ENCODE measurements at places on chromosomes 13 and 19. TPM values are rescaled to one million over a fixed set of nuclear protein-coding genes. Genes with fewer than 3 reads are reported as not detected.
A peak's percentile ranks its signal among the peaks of the same experiment; 100 is the strongest.

- DNase-seq: no peak
Measured at GRCh38 chr13:77930430-77930829, 11.8 kb upstream of the EDNRB start.

DNA sequence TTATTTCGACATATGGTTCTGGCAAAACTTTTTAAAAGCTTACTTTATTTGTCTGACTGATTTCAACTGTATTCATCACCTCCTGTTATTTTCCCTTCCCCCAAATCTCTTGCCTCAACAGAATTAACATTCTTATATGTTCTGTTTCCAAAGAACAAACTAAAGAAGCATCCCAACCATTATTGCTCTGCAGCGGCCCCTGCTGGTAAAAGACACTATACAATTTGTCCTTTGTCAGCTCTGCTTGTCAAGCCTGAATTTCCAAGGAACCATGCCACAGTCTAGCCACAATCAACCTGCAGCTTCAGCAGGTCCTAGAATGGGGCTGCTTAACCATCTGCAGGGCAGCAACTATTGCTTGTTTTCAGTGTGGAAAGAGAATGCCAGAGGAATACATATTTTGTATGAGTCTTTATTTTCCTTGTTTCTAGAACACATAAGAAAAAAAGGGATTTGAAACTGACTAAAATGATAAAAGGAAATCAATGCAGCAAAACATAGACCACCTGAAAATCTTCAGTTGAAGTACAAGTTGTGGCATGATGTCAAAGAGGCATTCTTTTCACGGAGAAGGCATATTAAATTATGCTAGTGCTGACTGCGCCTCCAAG, 845.3 kb downstream of the DIAPH3 start:
- DNase-seq: peak; percentile 19

GRCh38 chr19:49684251-49684982, 5.0 kb upstream of the ADM5 start:
- DNase-seq: no peak

DNA sequence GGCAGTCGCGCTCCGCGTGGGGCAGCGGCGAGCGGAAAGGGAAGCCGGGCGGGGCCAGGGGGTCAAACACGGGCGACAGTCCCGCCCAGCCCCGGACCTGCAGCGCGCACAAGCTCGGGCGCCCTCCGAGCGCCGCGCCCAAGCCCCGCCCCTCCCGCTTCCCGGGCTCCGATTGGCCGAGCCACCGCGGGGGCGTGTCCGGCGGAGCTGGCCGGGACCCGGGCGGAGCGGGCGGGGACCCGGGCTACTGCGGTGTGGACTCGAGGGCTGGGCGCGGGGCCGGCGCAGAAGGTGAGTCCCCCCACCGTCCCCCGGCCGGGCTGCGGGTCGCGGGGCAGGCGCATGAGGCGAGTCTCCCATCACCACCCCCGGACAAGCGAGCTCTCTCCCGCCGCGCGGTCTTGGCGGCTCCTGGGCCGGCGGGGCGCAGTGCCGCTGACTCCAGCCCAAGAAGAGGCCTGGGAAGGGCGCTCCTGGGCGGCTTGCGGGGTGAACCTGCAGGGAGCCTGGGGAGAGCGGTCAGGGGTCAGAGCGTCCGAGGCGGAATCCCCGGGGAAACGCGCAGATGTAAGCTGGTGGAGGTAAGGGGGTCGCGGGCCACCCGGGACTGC, at the start of gene PLEKHF1:
Gene PLEKHF1 (plus strand): TSS at position 247 of the 611 bp plus-strand sequence. CDS start 8,379 bp downstream, outside the sequence.
- DNase-seq: peak; percentile 92

DNA sequence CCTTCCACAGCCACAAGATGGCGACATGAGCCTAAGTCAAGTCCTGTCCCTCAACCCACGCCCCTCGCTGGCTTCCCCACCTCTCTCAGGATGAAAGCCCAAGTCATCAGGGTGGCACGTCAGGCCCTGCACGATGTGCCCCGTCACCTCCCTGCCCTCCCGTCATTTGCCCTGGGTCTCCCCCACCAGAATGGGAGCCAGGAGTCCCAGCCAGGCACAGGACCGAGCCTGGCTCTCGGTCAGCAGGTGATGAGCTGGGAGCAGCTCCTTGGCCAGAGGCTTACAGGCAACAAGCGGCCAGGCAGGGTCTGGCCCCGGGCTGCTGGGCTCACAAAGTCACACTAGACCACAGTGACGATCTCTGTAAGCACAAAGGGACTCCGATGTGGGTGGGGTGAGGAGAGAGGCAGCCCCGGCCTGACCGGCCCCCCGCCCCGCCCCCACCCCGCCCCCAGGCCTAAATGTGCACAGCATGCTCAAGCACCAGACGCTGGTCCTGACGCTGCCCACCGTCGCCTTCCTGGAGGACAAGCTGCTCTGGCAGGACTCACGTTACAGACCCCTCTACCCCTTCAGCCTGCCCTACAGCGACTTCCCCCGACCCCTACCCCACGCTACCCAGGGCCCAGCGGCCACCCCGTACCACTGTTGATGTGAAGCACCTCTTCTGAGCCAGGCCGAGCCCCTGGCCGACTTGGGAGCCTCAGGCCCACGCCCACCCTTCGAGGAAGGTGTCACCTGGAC, 7.3 kb downstream of the MRPL4 start:
- DNase-seq: peak; percentile 87

DNA sequence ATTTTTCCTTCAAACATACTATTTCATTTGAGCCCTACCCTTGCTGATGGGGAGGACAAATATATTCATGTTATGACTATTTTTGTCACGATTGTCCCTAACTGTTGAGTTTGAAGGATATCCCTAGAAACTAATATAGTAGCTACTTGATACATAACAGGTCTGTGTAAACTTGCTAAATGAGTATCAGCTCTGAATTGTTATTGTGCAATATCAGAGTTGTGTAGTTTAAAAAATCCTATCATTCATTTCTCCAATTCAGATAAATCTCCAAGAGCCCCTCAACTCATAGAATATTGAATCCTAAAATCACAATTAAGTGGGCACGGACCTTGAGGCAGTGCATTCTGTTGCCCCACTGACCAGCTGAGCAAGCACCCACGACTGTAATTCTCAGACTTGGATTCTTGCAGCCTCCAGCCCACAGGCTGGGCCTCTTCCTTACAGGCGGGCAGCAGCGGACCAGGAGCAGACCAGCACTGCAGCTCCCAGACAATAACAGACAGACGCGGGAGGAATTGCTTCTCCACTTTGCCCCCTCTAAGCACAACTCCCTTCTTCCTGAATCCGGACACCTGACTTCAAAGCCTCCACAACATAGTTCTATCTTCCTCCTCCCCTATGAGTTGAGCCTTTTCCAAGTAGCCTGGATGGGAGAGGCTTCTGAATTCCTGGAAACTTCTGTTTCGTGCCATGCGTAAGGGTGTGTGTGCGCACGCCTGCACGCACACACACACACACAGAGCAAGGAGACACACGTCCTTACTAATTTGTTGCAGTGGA, 337.6 kb upstream of the ARGLU1 start:
- no peak for DNase-seq

DNA sequence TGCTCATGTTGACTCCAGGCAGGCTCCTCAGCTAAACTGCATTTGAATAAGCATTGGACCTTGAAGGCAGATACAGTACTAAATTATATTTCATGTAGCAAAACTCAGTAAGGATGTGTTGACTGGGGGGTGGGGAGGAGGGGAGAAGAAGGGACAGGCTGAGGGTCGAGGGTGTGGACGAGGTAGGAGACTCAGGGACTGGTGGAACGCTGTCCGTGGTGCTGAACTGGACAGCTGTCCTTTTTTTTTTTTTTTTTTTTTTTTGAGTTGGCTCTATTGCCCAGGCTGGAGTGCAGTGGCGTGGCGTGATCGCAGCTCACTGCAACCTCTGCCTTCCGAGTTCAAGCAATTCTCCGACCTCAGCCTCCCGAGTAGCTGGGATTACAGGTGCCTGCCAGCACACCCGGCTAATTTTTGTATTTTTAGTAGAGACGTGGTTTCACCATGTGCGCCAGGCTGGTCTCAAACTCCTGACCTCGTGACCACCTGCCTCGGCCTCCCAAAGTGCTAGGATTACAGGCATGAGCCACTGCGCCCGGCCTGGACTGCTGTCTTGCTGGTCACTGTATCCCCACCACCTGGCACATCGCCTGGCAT, 33.2 kb upstream of the CASP14 start:
- no peak for DNase-seq

GRCh38 chr13:114328034-114328433, 13.7 kb downstream of the CHAMP1 start:
- DNase-seq: no peak

DNA sequence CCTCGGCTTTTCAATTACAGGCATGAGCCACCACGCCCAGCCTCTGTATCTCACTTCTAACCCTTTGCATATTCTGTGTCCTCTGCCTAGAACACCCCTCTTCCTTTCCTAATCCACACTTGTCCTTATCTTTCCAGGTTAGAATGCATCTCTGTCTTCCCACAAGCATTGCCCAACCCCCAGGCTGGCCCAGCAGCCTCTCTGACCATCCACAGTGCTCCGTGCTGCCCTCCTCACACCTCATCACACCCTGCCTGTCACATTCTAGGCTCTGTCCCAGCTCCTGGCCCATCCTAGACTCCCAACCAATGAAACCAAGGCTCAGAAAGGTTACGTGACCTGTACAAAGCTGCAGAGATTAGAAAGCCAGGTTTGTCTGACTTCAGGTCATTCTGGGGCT, 11.3 kb downstream of the JAK3 start:
- no peak for DNase-seq

DNA sequence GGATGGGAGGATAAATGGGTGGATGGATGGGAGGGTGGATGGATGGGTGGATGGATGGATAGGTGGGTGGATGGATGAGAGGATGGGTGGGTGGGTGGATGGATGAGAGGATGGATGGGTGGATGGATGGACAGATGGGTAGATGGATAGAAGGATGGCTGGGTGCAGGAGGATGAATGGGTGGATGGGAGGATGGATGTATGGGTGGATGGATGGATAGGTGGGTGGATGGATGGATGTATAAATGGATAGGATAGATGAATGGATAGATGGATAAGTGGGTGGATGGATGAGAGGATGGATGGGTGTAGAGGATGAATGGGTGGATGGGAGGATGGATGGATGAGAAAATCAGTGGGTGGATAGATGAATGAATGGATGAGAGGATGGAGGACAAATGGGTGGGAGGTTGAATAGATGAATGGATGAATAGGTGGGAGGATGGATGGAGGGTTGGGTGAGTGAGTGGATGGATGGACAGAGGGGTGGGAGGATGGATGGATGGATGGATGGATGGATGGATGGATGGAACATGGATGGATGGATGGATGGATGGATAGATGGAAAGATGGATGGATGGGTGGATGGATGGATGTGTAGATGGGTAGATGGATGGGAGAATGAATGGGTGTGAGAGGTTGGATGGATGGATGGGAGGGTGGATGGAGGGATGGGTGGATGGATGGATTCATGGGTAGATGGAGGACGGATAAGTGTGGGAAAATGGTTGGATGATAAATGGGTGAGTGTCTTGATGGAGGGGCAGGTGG, 35.9 kb upstream of the ONECUT3 start:
- DNase-seq: no peak

- no peak for DNase-seq
Measured at GRCh38 chr19:47152632-47153031, 22.0 kb downstream of the SAE1 start.

DNA sequence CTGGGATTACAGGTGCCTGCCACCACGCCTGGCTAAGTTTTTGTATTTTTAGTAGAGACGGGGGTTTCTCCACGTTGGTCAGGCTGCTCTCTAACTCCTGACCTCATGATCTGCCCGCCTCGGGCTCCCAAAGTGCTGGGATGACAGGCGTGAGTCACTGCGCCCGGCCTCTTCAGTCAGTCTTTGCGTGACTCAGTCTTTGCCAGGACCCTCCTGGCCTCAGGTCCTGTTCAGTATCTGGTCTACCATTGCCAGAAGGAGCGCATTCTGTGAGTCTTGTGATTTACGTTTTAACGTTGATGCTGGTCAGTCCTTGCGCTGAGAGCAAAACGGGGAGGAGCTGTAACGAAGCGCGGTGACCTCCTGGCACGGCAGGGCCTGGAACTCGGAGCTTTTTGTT, 7.6 kb upstream of the HMG20B start:
- no peak for DNase-seq

GRCh38 chr13:47298506-47298905, 401.7 kb upstream of the HTR2A start:
- no peak for DNase-seq

- peak; percentile 34 for DNase-seq
Measured at GRCh38 chr13:19862481-19863313, 752 bp downstream of the ZMYM5 start.

DNA sequence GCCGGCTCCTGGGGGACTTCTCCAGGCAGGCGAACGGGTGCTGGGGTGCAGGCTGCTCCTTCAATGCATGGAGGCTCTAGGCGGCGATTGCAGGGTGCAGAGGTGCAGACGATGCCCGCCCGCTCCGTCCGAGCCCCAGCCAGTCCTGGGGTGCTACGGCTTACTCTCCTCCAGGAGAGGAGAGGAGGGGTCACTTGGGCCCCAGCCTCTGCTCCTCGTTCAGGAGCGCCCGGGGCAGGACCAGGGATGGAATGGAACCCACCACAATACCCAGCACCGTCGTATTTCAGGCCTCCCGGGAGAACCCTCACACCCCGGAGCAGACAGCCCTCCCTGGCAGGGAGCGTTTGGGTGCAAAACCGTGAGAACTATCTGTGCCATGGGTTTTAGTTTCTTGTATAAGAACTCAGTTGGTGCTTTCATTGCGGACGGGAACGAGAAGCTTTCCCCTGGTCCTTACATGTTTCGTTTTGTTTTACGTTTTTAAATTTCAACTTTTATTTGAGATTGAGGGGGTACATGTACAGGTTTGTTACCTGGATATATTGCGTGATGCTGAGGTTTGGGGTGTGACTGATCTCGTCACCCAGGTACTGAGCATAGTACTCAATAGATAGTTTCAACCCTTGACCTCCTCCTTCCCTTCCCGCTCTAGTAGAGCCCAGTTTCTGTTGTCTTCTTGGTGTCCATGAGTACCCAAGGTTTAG, 46.8 kb downstream of the ARHGEF18 start:
- DNase-seq: no peak

GRCh38 chr19:8144273-8144995, 5.0 kb downstream of the FBN3 start:
- DNase-seq: no peak

GRCh38 chr13:100667894-100668293, 6.7 kb downstream of the TMTC4 start:
- DNase-seq: no peak

- DNase-seq: no peak
Measured at GRCh38 chr13:38686577-38687245, at the start of gene FREM2. Gene FREM2 (plus strand): TSS chr13:38687077. CDS start chr13:38687345, 268 bp downstream.

RETN gene
- total RNA-seq: not detected

CLPTM1 gene
- total RNA-seq: 93.1 TPM

KLK4 gene
- total RNA-seq: not detected

TPTE2 gene
- total RNA-seq: not detected

FPR3 gene
- total RNA-seq: not detected

LILRB2 gene
- not detected for total RNA-seq

CARS2 gene
- total RNA-seq: 110 TPM

CASP14 gene
- total RNA-seq: not detected

Data from activated T-helper 1 cell treated with anti-CD3 and anti-CD28 coated beads, Interleukin-12 subunit alpha, Interleukin-12 subunit beta, Interleukin-2, Interleukin-4 antibody, amounts not matched to agents 30 ng/mL and 10 ng/mL and 1 ng/mL, durations not matched to agents 14 hours and 24 hours and 36 hours (primary cell).